ENCODE measurements at places on chromosomes 12 and 14.
A peak's percentile ranks its signal among the peaks of the same experiment; 100 is the strongest.

GRCh38 chr12:13195785-13196129, 769 bp upstream of the EMP1 start:
- no peak for DNase-seq

GRCh38 chr12:85422762-85423161, 142.7 kb downstream of the ALX1 start:
- no peak for DNase-seq

GRCh38 chr14:22981090-22981875, 1.1 kb downstream of the AJUBA start:
- DNase-seq: no peak

- no peak for DNase-seq
These were observed 70.6 kb downstream of the PTHLH start for GRCh38 chr12:27901959-27902358.

- peak; percentile 42 for DNase-seq
These were observed 10.7 kb downstream of the STAC3 start for GRCh38 chr12:57240066-57240921.

- DNase-seq: no peak
These were observed 196.1 kb downstream of the SLC15A4 start for GRCh38 chr12:128627659-128628058.

DNA sequence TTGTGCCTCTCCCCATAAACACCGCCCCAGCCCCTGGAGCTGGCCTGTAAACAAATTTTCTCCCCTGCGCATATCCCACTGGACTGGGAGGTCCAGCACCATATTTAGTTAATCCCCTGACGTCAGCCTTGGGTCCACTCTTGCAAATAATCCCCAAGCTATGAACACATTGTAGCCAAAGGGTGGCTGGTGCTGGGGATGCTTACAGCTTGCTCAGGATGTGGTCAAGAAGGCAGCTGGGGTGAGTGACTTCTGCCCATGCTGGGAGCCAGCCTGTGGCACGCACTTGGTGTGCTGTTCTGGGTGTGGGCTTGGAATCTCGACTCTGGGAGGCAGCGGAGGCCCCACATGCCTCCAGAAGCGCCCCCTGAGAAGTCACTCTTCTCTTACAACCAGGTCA, 32.1 kb downstream of the CMKLR1 start:
- no peak for DNase-seq

GRCh38 chr12:90808568-90808967, 146.4 kb downstream of the CCER1 start:
- DNase-seq: no peak

DNA sequence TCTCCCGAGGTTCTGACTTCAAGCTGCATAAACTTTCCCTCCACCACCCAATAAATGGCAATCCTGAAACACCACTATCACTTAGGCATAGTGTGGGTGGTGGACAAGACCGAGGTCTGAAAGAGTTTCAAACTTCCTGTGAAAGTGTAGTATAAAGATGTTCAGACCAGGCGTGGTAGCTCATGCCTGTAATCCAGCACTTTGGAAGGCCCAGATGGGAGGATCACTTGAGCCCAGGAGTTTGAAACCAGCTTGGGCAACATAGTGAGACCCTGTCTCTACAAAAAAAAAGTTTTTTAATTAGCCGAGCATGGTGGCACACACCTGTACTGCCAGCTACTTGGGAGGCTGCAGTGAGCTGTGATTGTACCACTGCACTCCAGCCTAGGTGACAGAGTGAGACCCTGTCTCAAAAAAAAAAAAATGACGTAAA, 61.9 kb downstream of the CCDC92 start:
- no peak for DNase-seq

DNA sequence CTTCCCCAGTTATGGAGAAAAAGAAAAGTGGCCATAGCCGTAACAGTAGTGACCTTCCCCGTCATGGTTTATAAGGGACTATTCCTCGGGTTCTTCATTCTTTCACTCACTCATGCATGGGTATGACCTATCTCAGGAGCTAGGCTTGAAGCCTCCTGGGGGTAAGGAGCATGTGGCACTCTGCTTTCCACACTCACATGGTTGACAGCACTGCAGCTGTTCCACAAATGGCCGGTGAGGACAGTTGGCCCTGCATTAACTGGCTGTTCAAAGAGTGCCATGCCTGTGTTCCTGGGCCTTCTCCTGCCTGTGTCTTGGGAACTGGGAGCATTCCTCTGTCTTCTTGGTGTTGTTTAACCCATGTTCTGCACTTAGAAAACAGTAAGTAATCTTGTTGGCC, 66.2 kb upstream of the PNMA1 start:
- no peak for DNase-seq

DNA sequence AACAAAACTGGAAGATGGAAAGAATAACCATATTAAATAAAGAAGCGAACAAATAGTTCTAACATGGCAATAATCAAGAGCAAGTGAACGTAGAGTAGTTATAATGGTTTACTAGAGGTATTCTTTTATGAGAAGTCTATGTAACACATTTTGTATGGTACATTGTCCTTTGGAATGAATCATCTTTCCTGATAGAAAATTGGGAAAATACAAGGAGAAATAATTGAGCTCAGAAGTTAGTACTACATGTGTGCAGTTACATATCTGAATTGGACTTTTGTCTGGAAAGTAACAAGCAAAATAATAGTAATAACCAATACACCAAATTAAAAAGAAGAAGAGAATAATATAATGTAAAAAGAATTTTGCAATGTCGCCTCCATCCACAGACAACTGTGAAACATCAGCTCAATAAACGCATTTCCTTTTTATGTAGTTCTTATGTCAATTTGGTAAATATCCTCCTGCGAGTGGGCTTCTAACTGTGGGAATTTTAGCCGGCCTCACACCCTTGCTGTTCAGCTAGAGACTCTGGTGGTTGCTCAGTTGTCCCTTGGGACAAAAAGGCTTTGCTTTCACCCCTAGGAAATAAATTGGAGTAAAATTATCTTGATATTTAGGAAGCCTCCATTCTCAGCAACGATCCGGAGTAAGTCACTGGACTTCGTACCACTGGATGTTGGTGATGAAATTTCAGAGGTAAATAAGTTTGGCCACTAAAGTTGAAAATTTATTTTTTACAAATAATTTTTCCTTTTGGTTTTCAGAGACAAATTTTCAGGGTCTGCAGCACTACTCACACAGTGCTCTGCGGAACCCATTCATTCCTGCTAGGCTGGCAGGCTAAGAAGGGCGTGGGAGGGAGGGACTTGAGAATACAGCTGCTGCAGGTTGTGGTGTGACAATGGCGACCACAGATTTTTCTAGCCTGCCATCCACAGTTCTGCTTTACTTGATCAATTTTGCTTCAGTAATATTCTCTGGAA, 1.1 kb upstream of the TUBA1A start:
- peak; percentile 65 for DNase-seq

GRCh38 chr12:32273063-32273522, 126.3 kb upstream of the FGD4 start:
- no peak for DNase-seq

DNA sequence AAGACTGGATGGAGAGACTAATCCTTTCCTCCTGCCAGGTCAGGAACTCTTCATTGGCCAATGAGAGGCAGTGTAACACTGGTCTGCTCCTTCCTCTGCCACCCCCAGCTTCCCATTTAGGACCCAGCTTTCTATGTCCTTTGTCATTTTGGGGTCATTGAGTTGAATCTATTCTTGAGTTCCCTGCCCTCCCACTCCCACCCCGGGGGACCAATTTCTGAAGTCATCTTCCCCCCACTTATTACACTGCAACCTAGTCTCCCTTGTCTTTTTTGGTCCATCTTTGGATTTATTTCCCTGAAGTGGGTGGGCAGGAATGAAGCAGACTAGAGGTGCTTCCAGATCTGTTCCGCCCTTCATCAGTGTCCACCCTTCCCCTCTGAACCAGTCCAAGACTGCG, 7.6 kb upstream of the ITGA5 start:
- DNase-seq: no peak

DNA sequence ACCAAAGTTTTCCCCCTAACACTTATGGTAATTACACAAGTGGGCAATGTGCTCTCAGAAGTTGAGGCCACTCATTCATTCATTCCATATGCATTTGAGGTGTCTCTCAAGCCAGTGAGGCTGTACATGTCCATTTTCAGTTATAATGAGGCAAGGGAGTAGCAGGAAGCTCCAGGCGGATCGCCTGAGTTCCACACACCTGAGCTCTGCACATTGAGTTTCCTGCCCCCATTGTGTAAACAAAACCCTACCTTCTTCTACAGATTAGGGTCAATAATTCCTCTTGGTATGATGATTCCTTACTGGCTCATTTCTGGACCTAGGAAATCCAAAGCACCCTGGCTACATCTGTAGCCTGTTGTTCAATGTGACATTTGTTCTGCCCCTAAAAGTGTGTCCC, 555.3 kb downstream of the MED13L start:
- DNase-seq: no peak

DNA sequence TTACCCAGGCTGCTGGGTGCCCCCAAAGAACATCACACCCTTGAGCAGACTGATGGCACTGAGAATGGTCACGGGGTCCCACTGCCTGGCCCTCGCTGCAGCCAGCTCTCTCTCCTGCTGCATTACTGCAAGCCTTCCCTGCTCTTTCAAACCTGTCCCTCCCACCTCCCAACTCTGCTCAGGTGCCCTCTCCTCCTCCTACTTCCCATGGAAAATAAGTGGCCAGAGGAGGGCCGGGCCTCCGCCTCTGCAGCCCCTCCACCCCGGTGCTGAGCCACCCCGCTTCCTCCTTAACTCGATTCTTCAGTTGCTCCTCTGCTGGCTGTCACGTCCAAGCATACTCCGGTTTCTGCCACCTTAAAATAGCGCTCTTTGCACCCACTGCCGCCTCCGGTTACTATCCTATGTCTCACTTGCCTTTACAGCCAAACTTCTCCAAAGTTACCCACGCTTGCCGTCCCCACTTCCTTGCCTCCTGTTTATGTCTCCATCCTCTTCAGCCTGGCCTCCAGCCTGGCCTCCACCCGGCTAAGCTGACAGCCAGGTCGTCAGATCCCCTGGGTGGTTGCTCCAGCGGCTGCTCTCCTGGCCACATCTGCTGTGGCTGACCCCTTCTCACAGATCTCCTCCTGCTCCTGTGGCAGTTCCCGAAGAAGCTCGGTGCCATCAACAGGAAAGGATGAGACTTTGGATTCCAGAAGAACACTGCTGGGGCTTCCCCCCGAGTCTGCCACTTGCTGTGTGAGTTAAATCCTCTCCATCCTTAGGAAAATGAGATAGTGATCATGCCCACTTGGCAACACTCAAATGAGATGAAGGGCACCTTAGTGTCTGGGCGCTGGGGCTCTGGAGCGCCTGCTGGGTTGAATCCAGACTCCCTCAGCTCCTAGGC, 7.7 kb downstream of the SMIM41 start:
- no peak for DNase-seq

GRCh38 chr12:3034067-3034750, 43.0 kb upstream of the TSPAN9 start:
- DNase-seq: no peak

GRCh38 chr12:78386871-78387270, 477.7 kb upstream of the SYT1 start:
- DNase-seq: no peak

DNA sequence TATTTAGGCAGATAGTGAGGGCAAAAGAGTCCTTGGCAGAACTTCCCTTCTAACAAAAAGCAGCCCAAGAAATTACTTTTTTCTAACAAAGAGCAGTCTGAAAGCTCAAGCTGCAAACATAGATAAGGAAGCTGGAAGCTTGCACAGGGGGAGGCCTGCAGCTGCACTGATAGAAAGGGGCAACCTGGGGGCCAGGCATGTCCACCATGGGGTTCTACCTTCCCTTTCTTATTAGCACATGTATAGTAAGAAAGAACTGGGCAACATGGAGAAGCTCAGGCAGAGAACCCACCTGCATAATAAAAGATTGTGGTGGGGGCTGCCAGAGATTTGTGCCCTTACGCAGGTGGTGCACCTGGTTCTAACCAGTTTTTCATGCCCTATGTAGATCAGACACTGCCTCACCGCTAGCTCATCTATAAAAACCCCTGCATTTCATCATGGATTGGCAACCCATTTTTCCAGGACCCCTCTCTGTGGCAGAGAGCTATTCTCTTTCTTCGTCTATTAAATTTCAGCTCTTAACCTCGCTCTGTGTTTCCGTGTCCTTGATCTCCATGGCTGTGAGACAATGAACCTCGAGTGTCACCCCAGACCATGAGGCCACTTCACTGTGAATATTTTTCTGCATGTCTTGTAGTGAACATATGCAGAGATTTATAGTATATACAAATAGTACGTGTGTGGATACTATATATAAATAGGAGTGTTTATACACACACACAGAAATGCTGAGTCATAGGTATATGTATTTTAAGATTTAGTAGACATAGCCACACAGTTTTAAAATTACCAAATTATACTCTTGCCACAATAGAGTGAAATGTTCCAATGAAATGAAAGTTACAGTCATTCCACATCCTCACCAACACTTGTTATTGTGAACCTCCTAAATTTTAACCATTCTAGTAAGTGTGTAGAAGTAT, 53.0 kb downstream of the PEX5 start:
- DNase-seq: no peak

GRCh38 chr12:6274231-6275221, 36.0 kb upstream of the PLEKHG6 start:
- DNase-seq: no peak

DNA sequence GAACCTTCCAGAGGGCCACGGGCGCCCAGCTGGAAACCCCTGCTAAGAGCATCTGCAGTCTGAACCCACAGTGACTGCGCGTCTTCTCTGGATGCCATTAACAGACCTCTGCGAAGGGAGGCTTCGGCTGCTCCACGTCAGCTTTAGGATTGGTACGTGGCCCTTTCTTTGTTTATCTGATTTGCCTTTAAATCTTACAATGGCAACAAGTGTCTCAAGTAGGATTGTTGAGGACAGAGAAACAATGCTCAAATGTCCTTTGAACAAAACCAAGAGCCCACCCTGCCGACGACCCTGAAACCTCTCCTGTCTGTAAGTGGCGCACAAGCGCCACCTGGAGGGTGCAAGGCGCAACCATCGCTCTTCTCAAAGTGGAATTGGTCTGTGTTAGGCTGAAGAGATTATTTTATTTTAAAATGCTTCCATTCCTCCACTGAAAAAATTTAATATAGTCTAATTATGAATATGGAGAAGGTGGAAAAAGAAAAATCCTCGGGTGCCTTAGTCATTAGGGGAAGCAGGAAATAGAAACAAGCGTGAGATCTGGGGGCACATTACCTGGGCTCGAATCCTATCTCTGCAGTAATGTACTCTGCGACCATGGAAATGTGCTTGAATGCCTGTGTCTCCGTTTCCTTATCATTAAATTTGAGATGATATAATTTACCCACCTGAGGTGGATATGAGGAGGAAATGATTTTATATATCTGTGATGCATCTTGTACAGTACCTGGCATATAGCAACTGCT, 82.6 kb upstream of the PTPRB start:
- no peak for DNase-seq

GRCh38 chr12:56462565-56462964, 5.8 kb upstream of the SPRYD4 start:
- DNase-seq: no peak

- DNase-seq: no peak
These were observed 7.8 kb downstream of the PITPNM2 start for GRCh38 chr12:123142921-123143735.

GRCh38 chr14:55354500-55354899, 57.1 kb downstream of the ATG14 start:
- DNase-seq: peak; percentile 70

DNA sequence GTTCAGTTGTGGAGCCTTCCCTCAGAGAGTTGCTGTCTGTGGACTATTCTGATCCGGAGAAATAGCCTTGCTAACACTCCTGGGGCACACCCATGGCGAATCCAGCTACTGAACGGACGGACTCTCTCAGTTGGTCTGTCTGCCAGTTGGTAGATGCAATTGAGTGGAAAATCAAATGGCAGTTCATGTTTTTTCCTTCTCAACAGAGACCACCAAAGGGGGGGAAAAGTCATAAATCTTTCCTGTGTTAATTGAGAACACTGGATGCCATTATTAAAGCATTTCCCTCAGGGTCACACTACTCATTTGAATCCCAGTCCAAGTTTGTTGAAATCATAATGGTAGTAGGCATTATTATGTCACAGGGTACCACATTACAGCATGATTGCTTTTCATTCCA, 354.3 kb upstream of the FAR2 start:
- no peak for DNase-seq
